NCI-H1694 treated with DMSO at 0.1 percent for 48 hours (cell line): ENCODE measurements at places on chromosomes 16 and 17.

GRCh38 chr16:79909571-79909970, 309.0 kb upstream of the MAF start:
- DNase-seq = no peak

DNA sequence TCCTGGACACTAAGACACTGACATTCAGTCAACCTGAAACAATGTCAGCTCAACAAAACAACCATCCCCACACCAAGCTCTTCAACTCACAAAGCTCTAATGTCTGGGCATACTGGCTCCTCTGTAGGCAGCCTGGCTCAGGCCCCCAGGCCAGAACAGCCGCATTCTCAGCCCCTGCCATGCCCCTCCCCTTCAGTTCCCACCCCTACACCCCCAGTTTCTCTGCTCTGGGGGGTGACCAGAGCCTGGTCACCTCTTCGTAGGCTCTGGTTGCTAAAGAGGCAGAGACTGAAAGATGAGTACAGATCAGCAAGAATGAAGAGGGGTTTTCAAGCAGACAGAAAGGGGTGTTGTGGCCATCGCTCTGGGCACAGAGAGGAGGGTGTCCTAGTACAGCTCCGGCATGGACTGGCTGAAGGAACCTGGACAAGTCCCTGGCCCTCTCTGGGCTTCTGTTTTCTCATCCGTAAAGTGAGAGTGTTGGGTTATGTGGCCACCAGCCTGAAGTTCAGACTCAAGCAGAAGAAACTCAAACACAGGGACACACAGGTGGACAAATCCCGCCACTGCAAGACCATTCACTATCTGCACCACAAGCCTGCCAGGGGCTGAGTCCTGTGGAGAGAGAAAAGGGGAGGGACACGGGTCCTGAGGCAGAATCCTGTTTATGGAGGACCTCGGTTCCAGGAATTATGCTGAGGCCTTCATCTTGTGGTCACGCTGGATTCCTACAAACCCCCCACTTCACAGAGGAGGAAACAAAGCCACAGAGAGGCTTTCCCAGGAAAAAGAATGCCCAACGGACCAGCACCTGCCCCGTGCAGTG, 987 bp upstream of the SLC4A1 start:
- DNase-seq = no peak

- DNase-seq = no peak
These were observed 229.8 kb downstream of the SEC14L1 start for GRCh38 chr17:77370586-77370985.

GRCh38 chr16:79480056-79480455, 120.5 kb downstream of the MAF start:
- DNase-seq = no peak

DNA sequence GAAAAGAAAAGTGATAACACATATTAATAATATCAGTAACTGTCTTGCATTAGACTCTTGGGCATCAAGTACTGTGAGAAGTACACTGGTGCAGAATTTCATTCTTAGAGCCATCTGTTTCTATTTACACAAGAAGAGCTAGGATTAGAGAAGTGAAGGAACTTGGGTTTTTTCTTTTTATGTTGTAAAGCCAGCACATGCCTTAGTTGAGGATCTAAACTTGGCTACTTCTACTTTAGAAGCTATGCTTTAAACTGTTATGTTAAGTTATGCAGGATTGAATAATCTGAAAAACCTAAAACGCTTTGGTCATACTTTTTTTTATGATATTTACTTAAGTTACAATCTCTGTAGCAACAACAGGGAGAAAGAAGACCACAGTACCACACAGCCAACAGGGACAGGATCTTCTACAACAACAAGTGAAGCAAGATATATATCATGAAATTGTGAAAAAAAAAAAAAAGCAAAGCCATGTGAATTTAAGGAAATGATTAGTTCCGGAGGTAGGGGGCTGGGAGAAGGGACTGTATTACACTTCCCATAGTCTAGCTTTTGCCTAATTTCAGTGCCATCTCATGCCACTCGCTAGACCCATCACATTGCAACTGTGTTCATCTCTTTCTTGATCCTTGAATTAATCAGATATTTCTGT, 305.1 kb upstream of the GOT2 start:
- no peak for DNase-seq

GRCh38 chr17:54781389-54781788, 119.3 kb upstream of the TOM1L1 start:
- DNase-seq = no peak
